Heart left ventricle (tissue), 16 donors: ENCODE measurements at places on chromosomes 2 and 18. TPM values are rescaled to one million over a fixed set of nuclear protein-coding genes. Genes with fewer than 3 reads are reported as not detected.
A peak's percentile ranks its signal among the peaks of the same experiment; 100 is the strongest.

- DNase-seq: no peak
- no peaks in the 10 kb centered on the region for H3K27me3 ChIP-seq
- no peak overlapping the region for H3K27ac ChIP-seq
- H3K36me3 ChIP-seq: peaks cover 6% of the 10 kb centered on the region
- H3K4me1 ChIP-seq: peaks cover 12% of the 10 kb centered on the region
- no peak overlapping the region for H3K4me3 ChIP-seq
Observed at GRCh38 chr2:16614314-16614860, 51.2 kb downstream of the CYRIA start.

DNA sequence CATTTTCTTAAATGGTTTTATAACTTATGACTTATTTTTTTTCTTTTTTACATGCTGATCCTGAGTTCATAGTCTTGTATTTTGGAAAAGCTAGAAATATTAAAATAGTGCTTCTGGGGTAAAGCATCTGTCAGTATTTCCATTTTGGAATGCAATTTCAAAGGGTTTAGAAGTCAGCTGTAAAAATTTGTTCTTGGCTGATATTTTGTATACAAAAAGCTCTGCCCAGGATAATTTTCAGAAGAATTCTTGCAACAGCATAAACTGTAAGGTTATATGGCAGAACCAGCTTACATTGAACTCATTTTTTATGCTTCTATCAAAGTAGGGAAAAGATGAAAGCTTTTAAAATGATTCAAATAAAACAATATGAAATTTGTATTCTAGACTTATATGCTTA, 97.4 kb downstream of the DIS3L2 start:
- DNase-seq: no peak
- no peaks in the 10 kb centered on the region for H3K27me3 ChIP-seq
- H3K36me3 ChIP-seq: no peaks in the 10 kb centered on the region
- H3K27ac ChIP-seq: no peak overlapping the region

RGPD8 gene
- 2.0 TPM for polyA plus RNA-seq

- H3K4me3 ChIP-seq: no peak overlapping the region
- no peak overlapping the region for H3K27ac ChIP-seq
- no peaks in the 10 kb centered on the region for H3K4me1 ChIP-seq
- no peaks in the 10 kb centered on the region for H3K27me3 ChIP-seq
- peaks cover 62% of the 10 kb centered on the region for H3K36me3 ChIP-seq
- DNase-seq: no peak
Observed at GRCh38 chr2:68045342-68045741, 17.5 kb downstream of the C1D start.

GPR45 gene
- not detected for polyA plus RNA-seq

DNA sequence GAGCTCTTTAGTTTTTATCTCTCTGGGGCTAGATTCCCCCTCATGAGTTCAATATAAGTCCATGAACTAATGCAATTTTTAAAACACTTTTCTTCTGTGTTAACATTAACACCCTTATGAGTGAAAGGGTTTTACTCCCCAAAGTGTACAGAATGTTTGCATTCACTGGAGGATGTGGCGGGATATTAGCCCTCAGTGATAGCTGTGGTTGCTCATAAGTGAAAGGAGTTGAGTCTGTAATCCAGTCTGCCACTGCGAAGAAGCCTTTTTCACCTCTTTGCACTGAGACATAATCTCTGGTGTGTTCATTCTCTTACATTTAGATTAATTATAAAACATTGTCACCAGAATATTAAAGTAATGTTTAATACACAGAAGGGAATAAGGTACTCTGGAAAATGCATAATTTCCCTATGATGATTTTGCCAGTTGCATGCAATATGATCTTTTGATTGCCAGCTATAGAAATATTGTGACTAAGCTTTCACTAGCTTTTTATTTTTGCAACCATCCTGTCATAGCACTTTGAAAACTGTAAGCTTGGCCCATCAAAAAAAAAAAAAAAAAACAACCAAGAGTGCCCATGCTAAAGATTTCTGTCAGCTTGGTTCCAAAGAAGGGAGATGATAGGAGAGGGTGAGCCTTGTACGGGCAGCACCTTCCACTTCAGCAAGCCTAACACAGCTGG, 113.2 kb downstream of the BCL11A start:
- no peak for DNase-seq
- H3K27ac ChIP-seq: peak overlapping the region; percentile 84
- no peaks in the 10 kb centered on the region for H3K36me3 ChIP-seq

DNA sequence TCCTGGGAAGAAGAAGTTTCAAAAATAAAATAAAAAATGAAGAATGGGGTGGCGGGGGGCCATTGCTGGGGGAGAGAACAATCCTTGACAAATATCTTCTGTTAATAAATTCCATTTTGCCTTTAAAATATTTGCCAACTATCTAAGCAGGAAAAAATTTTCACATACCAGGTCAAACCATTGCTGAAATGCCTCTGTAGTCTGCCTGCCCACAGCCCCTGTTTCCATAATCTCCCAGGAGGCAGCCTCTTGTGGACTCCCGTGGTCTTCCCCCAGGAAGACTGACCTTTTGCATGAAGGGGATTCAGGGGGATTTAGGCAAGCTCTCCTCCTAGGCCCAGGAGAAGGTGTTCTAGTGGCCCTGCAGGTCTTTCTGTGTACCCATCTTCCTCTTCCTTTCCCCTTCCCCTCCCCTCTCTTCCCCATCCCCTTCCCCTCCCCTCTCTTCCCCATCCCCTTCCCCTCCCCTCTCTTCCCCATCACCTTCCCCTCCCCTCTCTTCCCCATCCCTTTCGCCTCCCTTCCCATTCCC, 61.0 kb downstream of the RPL37A start:
- H3K27me3 ChIP-seq: no peaks in the 10 kb centered on the region
- no peak for DNase-seq
- H3K4me1 ChIP-seq: peaks cover 30% of the 10 kb centered on the region
- H3K27ac ChIP-seq: no peak overlapping the region
- no peaks in the 10 kb centered on the region for H3K36me3 ChIP-seq

DNA sequence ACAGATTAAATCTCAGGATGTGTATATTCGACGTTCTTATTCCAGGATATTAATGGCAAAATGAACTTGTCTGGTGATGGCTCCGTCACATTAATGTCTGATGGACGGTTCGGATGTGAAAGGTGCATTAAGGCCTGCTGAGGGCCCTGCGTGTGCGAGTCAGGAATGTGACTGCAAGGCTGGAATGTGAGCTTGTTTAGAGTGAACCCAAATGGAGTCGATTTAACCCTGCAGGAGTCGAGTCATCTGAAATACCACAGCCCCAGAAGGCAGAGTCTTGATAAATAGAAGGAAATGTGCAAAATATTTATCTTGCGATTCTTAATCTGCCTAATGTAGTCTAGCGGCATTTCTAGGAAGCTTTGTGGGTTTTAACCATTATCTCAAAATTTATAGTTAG, 44.3 kb downstream of the RDH14 start:
- H3K4me3 ChIP-seq: no peak overlapping the region
- H3K27ac ChIP-seq: no peak overlapping the region
- DNase-seq: no peak

MAP3K19 gene
- polyA plus RNA-seq: not detected
